ENCODE measurements at places on chromosomes 7 and 10.

- DNase-seq: no peak
Measured at GRCh38 chr7:44180631-44181030, 8.6 kb downstream of the GCK start.

- no peak for DNase-seq
Measured at GRCh38 chr7:55073976-55074528, 55.2 kb downstream of the EGFR start.

DNA sequence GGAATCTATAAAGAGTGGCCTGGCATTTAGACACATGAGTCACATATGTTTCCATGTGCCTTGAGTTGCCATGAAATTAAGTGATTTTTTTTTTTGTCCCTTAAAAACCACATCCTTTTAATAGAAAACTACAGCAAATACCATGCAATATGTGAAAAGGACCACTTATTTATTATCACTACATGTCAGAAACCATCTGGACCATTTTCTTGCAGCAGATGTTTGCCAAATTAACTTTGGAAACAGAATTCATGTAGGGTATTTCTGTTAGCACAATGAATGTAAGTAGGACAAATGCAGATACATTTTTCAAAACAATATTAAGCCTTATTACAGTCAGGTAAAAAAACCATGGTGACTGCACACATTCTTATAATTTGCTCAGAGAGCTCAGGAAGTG is 230.6 kb downstream of the REEP3 start:
- no peak for DNase-seq

DNA sequence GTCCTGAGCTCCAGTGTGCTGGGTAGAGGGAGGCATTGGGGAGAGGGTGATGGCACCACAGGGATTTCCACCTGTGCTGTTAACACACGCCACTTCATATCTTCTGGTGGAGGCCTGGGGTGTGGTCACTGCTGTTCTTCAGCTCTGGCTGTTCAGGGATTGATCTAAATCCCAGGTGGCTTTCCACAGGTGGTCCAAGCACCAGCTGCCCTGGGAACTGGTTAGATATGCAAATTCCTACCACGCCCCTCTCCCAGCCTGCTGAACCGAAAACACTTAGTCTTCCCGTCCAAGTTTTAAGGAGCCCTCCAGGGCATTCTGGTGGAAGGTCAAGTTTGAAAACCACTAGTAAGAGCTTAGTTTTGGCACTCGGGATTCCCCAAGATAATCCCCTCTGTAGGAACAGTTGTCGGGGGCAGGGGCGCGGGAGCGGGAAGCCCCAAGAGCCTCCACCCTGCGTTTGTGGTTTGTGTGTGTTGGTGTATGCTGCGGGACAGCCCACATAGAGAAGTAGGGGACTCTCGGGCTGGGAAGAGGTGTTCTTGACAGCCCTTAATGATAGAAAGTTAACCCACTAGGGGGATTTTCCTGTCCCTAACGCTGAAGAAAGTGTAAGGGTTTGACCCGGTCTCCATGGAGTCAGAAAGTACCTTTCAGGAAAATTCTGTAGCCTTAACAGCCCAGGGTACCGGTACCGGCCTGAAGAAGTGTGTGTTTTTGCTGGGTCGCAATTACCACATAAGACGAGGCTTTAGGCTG is 5.1 kb downstream of the DEPP1 start:
- no peak for DNase-seq

DNA sequence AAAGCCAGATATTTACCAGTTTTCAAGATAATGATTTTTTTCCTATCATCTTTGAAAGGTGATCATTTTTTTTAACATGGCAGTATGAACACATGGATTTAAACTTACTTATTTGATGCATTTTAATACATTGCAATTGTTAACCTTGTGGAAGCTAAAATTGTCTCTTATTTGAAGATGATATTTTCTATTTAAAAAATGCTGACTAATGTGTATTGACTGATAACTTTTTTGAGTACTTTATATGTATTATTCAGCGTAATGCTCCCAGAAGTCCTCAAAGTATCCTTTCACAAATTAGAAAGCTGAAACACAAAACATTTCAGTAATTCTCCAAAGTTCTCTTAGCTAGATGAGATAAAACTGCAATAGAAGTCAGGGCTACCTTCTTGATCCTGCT is 677.3 kb downstream of the NRG3 start:
- no peak for DNase-seq

GRCh38 chr10:77189075-77189474 is 448.5 kb downstream of the KCNMA1 start:
- DNase-seq: no peak

- DNase-seq: no peak
Measured at GRCh38 chr7:78427209-78427608, 628.6 kb downstream of the PHTF2 start.

- no peak for DNase-seq
Measured at GRCh38 chr7:140439359-140439758, 35.5 kb downstream of the RAB19 start.

- no peak for DNase-seq
Measured at GRCh38 chr7:101205901-101206664, 5.2 kb upstream of the MOGAT3 start.

DNA sequence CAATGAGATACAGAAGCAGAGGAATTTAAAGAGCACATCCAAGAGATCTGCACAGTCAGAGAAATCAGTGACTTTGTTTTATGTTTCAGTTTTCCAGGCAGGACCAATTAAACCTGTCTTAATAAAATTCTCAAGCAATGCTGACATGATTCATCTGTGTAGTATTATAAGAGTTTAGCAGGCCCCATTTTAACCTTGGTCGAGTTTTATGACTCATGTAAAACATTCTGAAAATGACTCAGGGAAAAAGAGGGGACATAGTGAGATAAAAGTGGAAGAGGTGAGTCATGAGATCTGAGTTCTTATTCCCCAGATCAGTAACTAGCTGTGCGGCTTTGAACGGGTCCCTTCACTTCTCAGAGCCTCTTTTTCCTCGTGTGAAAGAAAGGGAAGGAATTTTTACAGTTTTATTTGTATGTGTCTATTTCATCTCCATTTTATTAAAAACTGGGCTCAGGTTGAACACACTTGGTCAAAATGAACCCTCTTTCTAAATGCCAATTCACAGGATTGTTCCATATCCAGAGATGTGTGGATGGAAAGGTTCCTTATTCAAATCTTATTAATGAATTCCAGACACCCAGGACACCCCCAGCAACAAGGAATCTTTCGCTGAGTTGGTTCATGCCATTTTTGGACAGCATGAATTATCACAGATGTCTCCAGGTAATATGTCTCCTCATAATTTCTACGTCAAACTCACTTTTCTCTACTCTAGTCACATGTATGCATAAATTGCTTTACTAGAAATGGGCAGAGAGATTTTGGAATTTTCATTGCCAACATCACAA is 143.2 kb downstream of the JAZF1 start:
- DNase-seq: no peak

DNA sequence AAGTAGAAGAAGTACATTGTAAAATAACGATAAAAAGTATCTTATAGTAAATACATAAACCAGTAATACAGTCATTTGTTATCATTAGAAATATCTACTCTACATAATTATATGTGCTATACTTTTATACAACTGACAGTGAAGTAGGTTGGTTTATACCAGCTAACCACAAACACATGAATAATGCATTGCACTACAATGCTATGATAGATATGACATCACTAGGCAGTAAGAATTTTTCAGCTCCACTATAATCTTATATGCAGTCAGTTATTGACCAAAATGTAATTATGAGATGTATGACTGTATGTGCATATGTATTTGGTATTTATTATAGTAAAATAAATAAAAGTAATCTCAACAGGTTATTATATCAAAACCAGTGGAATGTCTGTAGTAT is 23.4 kb upstream of the SGCE start:
- DNase-seq: no peak

GRCh38 chr10:64626924-64627323 is 1105.7 kb downstream of the REEP3 start:
- DNase-seq: no peak

DNA sequence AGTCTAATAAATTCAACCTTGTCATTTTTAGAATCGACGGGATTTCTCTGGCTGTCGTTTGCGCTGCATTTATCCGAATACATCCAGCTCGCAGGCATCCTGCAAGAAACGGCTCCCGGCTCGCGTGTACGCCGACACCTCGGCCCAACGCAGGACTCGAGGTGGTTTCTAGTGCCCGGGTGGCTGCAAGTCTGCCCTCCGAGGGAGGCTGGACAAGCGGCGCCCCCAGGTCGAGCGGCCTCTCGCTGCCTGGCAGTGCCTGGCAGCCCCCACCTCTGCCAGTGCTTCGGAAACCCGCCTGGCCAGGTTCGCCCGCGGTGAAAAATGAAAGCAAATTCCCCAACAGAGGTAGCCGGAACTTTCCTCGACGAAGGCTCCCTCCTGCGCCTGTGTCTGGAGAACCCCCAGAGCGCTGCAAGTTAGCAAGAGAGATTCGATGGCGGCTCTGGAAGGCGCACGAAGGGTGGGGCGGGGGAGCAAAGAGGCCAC is 5.7 kb upstream of the ZNF503 start:
- DNase-seq: no peak

- no peak for DNase-seq
Measured at GRCh38 chr7:132359743-132360142, 216.5 kb downstream of the PLXNA4 start.

DNA sequence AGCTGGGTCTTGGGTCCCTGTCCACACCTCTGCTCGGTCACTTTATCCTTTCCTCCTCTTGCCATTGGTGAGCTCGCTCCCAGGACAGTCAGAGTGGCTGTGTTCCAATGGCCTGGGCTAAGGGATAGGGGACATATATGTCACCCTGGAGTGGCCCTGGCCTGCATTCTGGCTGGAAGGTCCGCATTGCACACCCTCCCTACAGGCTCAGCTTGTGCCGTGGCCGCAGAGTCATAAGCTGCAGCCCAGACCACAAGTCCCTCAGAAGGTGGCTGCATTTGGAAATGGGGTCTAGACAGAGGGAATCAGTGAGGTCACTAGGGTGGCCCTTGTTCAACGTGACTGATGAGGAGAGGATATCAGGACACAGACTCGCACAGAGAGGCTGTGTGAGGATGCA is 363.8 kb upstream of the SHH start:
- no peak for DNase-seq

DNA sequence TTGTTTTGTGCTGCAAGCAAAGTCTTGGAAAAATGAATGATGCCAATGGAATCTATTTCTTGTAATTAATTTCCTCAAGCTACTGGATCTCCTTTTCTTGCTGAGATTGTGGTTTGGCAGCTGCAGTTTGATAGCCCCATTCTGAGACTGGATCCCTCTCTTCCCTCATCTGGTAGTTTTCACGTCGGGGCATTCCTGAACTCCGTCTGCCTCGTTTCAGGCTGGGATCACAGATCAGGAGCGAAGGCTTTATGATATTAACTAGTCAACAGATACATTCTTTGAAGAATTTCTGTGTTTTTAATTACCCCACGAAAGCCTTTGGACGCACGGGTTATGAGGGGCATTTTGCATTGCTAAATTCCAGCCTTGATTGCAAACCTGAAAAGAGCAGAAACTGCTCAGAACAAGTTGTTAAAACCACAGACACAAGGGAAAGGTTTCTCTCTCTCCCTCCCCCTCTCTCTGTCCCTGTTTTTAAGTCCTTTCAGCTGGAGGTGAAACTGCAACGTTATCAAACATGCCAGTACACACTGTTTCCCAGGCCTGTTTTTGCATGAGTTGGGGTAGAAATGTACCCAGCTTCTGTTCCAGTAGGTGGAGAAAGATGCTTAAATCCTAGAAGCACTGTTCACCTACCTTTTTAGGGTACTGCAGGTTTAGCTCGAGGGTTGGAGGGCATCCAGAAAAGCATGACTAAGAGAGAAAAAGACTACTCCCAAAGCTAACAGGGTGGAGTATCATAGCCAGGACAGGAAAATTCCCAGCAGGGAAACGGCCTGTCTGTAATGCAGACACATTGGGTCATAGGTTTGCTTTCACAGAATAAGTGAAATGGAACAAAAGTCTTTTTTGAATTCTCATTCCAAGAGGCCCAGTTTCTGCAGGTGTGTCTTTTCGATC is 124.3 kb downstream of the CUX1 start:
- DNase-seq: no peak

DNA sequence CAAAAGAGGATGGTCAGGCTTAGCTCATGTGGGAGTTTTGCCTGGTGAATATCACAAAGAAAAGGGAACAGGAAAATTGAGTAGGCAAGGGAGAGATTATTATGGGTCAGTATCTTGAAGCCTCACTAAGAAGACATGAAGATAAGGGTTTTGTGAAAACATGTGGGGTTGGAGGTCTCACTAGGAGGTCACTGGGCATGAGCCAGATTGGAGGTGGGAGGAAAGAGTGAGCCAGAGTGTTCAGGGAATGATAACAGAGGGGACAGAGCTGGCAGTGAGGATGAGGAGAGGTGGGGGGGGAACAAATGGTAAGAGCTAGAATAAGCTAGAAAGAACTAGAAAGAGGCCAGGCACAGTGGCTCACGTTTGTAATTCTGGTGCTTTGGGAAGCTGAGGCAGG is 374.3 kb downstream of the GRID1 start:
- DNase-seq: no peak

- no peak for DNase-seq
Measured at GRCh38 chr7:142108728-142109505, 2.6 kb upstream of the MGAM2 start.

GRCh38 chr10:100817268-100817839 is 72.0 kb downstream of the PAX2 start:
- DNase-seq: no peak

GRCh38 chr10:110747609-110748464 is 103.7 kb downstream of the RBM20 start:
- DNase-seq: no peak

GRCh38 chr7:50676740-50677637 is 105.7 kb downstream of the GRB10 start:
- DNase-seq: no peak
